ENCODE measurements at places on chromosomes 13 and 19. TPM values are rescaled to one million over a fixed set of nuclear protein-coding genes. Genes with fewer than 3 reads are reported as not detected.

The SPC24 gene
- 10.9 TPM for total RNA-seq

The IGLON5 gene
- total RNA-seq = not detected

The ENOX1 gene
- 0.48 TPM for total RNA-seq

- DNase-seq = no peak
Measured at GRCh38 chr13:42876270-42876714, 94.9 kb downstream of the FAM216B start.

GRCh38 chr13:109628251-109628699 is 158.1 kb downstream of the IRS2 start:
- no peak for DNase-seq

DNA sequence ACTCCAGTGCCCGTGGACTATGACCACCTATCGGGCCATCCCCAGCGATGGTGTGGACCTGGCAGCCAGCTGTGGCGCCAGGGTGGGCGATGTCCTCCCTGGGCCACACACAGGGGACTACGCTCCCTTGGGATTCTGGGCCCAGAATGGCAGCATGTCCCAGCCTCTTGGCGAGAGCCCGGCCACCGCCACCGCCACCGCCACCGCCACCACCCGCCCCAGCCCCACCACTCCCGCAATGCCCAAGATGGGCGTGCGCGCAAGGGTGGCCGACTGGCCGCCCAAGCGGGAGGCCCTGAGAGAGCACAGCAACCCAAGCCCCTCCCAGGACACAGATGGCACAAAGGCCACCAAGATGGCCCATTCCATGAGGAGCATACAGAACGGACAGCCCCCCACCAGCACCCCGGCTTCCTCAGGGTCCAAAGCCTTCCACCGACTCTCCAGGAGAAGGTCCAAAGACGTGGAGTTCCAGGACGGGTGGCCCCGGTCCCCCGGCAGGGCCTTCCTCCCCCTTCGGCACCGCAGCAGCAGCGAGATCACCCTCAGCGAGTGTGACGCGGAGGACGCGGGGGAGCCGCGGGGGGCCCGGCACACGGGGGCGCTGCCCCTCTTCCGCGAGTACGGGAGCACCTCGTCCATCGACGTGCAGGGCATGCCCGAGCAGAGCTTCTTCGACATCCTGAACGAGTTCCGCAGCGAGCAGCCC is 142.3 kb downstream of the DPF1 start:
- no peak for DNase-seq

DNA sequence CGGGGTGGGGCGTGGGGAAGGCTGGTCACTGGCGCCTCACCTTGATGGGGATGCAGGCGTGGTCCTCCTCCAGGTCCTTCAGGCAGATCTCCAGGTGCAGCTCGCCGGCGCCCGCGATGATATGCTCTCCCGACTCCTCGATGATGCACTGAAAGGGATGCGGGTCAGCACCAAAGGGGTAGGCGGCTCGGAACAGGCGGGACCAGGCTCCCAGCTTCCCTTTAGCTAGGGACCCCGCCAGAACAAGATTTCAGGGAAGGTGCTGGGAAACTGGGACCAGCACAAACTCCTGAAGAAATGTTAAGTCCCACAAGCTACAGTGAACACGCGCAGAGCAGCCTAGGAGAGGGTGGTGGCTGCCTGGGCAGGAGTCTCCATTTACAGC is 6.0 kb downstream of the EEF2 start:
- no peak for DNase-seq

GRCh38 chr19:1343041-1343440 is 40.7 kb upstream of the NDUFS7 start:
- DNase-seq = no peak

GRCh38 chr13:67643516-67644055 is 413.4 kb upstream of the PCDH9 start:
- no peak for DNase-seq
